CD4-positive, alpha-beta T cell treated with Interleukin-21 for 1 hour (primary cell): ENCODE measurements at places on chromosomes 2 and 18.
A peak's percentile ranks its signal among the peaks of the same experiment; 100 is the strongest.

GRCh38 chr2:152376385-152376784 is 41.4 kb downstream of the FMNL2 start:
- DNase-seq: no peak

GRCh38 chr2:40488101-40488601 is 36.3 kb upstream of the SLC8A1 start:
- DNase-seq: no peak

DNA sequence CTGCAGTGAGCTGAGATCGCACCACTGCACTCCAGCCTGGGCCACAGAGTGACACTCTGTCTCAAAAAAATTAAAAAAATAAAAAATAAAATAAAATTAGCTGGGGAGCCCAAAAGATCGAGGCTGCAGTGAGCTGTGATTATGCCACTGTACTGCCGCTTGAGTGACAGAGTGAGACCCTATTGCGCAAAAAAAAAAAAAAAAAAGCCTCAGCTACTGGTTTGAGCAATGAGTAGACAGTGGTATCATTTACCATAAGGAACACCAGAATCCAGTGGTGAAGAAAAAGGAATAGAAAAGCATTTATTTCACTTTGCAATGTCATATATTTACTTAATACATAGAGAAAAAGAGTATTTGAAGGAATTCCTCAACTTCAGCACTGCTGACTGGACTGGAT is 3.0 kb downstream of the SAP130 start:
- no peak for DNase-seq

- no peak for DNase-seq
Observed at GRCh38 chr2:19885791-19886190, 16.0 kb downstream of the TTC32 start.

DNA sequence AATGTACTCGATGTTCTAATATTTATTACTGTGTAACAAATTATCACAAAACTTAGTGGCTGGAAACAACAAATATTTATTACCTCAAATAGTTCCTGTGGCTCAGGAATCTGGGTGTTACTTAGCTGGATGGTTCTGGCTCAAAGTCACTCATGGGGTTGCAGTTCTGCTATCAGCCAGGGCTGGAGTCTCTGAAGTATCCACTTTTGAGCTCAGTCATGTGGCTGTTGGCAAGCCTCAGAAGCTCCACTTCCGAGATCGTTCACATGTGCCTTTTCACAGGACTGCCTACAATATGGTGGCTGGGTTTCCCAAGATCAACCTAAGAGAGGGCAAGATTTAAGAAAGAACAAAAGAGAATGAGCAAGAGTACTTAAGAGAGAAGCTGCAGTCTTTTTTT is 19.4 kb upstream of the UBE2E3 start:
- no peak for DNase-seq

DNA sequence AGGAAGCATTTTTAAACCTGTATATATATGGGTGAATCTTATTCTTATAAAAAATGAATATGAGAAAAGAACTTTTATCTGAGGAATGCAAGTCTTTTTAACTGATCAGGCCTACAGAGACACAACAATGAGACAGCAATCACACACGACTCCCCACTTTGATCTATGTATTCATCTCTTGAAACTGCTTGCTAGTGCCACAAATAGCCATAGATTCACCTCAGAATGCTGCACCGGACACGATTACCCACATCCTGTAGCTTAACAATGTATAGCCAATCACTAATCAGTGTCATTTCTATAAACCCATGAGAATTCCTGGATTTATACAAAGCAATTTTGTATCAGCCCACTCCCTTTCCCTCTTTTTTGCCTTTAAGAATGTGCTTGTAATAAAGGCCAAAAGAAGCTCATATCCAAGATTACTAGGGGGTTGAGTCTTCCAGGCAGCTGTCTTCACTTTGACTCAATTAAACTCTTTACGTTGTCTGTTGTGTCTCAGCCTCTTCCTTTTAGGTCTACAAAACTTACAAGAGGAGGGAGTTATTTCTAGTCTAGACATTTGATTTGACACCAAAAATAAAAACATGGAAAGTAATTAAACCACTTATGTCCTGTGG is 94.9 kb downstream of the MBD2 start:
- peak; percentile 3 for DNase-seq

DNA sequence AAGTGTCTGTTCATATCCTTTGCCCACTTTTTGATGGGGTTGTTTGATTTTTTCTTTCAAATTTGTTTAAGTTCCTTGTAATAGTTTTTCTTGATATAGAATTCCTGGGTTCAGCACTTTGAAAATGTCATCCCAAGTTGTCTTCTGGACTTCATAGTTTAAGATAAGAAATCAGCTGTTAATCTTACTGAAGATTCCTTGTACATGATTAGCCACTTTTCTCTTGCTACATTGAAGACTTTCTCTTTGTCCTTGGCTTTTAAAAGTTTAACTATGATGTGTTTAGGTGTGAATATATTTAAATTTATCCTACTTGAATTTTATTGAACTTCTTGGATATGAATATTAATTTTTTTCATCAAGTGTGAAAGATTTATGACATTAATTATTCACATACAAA is 387.2 kb upstream of the CWC22 start:
- DNase-seq: no peak

DNA sequence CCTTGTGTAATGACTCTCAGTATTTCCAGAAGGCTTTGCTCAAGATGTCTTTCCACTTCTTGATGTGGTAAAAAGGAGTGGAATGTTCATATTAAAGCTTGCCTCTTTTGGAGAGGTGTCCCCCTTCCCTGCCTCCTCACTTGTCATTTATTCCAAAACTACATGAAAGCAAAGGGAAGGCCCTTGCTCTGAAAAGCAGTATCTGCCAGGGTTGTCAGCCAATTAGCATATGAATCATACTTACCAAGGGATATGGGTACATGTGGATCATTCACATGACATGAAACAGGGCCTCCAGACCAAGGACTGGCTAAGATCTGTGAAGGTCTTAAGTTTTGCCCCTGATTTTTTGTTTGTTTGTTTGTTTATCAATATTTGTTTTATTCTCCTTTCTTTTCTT is 31.3 kb downstream of the ANXA4 start:
- no peak for DNase-seq

DNA sequence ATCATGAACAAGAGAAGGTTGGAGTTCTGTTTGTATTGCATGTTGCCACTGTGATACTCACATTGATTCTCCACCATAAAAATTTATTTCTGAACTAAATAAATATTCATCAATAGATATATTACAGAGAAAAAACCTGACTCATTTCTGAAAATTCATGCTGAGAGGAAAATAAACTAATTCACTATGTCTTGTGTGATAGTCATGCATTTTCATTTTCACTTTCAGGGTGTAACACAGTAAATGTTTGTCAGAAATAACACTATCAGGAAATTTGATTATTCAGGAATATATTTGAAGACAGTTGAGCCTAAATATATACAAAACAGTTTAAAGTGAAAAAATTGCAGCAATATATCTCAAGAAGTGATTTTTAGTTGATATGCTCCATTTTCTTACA is 335.2 kb downstream of the KCNJ3 start:
- no peak for DNase-seq

GRCh38 chr2:128354161-128354560 is 35.5 kb upstream of the HS6ST1 start:
- DNase-seq: no peak

- no peak for DNase-seq
Observed at GRCh38 chr2:216126943-216127342, 17.8 kb downstream of the XRCC5 start.

- no peak for DNase-seq
Observed at GRCh38 chr2:159555651-159556392, 60.5 kb downstream of the BAZ2B start.

DNA sequence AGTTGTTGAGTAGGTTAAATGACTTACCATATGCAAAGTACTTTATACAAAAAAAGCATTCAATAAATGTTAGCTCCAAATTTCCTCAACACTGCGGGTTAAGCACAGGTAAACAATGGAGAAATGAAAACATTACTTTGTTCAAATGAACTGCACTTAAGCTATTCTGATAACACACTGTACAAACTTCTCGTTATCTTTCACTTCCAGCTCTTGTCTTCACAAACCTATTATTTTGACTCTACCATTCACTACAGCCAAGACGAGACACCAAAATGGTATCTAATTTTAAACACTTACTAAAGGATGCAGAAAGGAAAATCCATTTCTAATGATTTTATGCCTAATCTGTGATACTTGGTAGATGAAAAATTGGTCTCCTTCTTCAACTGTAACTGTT is 43.8 kb downstream of the SLC40A1 start:
- DNase-seq: no peak

GRCh38 chr2:46363535-46364170 is 66.4 kb downstream of the EPAS1 start:
- no peak for DNase-seq

DNA sequence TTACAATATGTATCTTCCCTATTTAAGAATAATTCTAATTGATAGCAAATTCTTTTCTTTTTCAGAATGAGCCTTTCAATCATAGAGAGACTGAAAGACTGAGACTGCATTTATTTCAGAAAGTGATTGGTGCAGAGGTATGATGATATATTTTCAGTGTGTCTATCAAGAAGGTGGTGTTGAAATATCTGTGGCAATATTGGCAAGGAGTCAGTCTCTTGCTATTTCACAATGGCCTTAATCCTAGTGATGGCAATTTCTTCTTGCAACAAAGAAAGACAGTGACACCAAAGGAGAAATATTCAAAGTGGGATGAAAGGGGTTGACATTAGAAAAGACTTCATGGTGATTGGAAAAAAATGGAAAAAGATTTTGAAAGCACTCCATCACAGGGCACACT is 21.7 kb upstream of the ZBTB14 start:
- no peak for DNase-seq
